ENCODE measurements at places on chromosomes 16 and 17. TPM values are rescaled to one million over a fixed set of nuclear protein-coding genes. Genes with fewer than 3 reads are reported as not detected.

- H3K4me3 ChIP-seq = no peak overlapping the region
- H3K4me1 ChIP-seq = no peaks in the 10 kb centered on the region
- H3K36me3 ChIP-seq = no peaks in the 10 kb centered on the region
- H3K27ac ChIP-seq = no peak overlapping the region
- DNase-seq = no peak
These were observed 23.5 kb downstream of the GPRC5B start for GRCh38 chr16:19861133-19861532.

GRCh38 chr16:50533317-50533716 lies 14.9 kb upstream of the NKD1 start:
- no peaks in the 10 kb centered on the region for H3K27me3 ChIP-seq
- DNase-seq = no peak
- no peaks in the 10 kb centered on the region for H3K4me1 ChIP-seq
- H3K27ac ChIP-seq = no peak overlapping the region

DNA sequence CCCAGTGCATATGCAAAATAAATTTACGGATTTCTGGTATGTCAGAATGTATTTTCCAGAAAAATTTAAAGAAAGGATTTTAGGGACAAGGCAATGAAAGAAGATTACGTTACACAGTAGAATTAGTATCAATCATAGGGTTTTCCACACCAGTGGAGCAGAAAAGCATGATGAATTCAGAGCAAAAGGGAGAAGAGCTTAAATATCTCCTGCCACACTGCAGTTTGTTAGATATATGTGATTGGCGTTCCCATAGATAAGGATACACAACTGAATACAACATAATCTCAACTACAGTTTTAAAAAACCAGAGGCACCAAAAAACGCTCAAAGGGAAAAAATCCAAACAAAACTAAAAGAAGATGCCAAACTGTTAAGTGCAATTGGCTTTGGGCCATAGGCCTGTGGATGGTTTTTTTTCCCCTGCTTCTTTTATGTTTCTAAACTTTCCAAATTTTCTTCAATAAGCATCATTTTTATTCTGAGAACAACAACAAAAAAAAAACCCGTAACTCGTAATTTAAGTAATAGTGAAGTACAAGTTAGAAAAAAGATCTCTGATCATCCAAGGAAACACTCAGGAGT lies 22.3 kb downstream of the MARF1 start:
- no peaks in the 10 kb centered on the region for H3K4me1 ChIP-seq
- no peak for DNase-seq
- H3K36me3 ChIP-seq = peaks cover 84% of the 10 kb centered on the region
- no peak overlapping the region for H3K27ac ChIP-seq
- H3K4me3 ChIP-seq = no peak overlapping the region
- H3K27me3 ChIP-seq = no peaks in the 10 kb centered on the region

GRCh38 chr17:34306466-34306865 lies 12.8 kb upstream of the CCL8 start:
- no peaks in the 10 kb centered on the region for H3K36me3 ChIP-seq
- no peaks in the 10 kb centered on the region for H3K4me1 ChIP-seq
- H3K27ac ChIP-seq = no peak overlapping the region

GRCh38 chr17:81482673-81483072 lies 29.9 kb downstream of the ACTG1 start:
- no peaks in the 10 kb centered on the region for H3K36me3 ChIP-seq
- H3K27me3 ChIP-seq = peaks cover 20% of the 10 kb centered on the region
- no peak overlapping the region for H3K4me3 ChIP-seq
- H3K4me1 ChIP-seq = peaks cover 20% of the 10 kb centered on the region
- H3K27ac ChIP-seq = no peak overlapping the region

DNA sequence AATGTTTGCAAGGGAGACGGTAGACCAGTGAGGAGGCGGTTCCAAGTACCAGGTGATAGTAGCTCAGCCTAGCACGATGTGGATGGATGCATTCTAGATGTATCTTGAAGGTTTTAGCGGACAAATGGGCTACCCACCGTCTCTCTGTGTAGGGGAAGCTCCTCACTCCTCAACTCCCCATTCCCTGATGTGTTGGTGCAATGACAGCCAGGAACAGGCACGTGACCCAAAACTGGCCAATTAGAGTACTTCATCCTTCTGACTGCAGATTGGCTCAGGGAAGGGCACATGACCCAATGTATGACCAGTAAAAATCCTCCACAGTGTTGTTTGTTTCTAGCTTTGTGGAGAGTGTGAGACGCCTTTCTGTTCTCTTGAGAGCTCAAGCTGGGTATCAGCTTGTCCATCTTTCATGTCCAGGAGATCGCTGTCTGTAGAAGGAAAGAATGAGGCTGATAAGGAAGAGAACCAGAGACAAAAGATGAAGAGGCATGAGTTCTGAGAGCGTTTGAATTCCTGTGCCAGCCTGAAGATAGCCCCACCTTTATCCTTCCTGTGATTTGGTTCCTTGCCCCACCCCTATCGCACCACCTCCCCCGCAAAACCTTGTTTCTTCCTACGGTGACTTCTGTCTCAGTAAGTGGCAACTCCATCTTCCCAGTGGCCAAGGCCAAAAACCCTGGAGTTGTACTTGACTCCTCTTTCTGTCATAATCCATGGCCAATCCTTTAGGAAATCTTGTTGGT lies 2.3 kb upstream of the BORCS6 start:
- no peaks in the 10 kb centered on the region for H3K27me3 ChIP-seq
- no peak for DNase-seq
- peak overlapping the region; percentile 54 for H3K4me3 ChIP-seq
- peak overlapping the region; percentile 59 for H3K27ac ChIP-seq
- H3K36me3 ChIP-seq = no peaks in the 10 kb centered on the region

DNA sequence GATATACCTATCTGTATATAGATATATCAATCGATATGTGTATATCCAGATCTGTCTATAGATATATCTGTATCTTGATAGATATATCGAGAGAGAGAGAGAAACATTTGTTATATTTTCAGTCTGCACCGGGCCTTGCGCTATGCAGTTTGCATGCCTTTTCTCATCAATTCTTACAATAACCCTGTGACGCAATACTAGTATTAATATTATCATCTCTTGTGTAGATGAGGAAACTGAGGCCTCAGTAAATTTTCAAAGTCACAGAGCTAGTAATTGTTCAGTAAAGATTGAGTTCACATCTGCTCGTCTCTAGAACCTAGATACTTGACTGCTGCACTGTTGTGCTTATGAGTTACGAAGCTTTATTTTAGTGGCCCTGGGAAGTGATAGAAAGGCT lies 77.6 kb downstream of the NF1 start:
- H3K27me3 ChIP-seq = no peaks in the 10 kb centered on the region
- H3K27ac ChIP-seq = no peak overlapping the region
- H3K36me3 ChIP-seq = no peaks in the 10 kb centered on the region
- H3K4me1 ChIP-seq = no peaks in the 10 kb centered on the region
- DNase-seq = no peak
- no peak overlapping the region for H3K4me3 ChIP-seq

DNA sequence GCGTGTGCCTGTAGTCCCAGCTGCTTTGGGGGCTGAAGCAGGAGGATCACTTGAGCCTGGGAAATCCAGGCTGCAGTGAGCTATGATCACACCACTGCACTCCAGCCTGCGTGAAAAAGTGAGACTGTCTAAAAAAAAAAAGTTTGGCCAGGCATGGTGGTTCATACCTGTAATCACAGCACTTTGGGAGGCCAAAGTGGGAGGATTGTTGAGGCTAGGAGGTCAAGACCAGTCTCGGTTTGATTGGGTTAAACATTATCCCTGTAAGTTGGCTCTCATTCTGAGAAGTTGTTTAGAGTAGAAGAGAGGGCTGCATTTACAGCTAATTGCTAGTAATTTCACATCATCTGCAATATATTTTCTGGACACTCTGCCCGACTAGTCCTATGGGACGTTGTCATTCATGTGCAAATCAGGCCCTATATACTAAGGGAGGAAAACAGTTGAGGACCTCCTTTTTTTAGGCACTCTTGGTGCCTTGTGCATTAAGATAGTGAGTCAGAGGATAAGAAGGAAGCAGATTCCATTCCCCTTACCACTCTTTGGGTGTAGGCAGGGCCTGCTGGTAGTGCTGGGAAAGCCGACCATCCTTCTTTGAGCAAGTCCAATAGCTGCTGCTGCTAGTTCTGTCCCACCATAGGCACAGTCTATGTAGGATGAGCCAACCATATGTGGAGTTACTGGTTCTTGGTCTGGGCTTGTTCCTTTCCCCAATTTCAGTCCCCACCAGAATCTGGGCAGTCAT lies 18.7 kb downstream of the HMOX2 start:
- no peaks in the 10 kb centered on the region for H3K27me3 ChIP-seq
- peaks cover 13% of the 10 kb centered on the region for H3K36me3 ChIP-seq
- H3K4me1 ChIP-seq = peaks cover 81% of the 10 kb centered on the region
- H3K27ac ChIP-seq = no peak overlapping the region
- H3K4me3 ChIP-seq = no peak overlapping the region

GRCh38 chr17:34820922-34821321 lies 140.3 kb downstream of the CCT6B start:
- H3K27me3 ChIP-seq = no peaks in the 10 kb centered on the region
- DNase-seq = no peak
- no peak overlapping the region for H3K27ac ChIP-seq
- H3K36me3 ChIP-seq = no peaks in the 10 kb centered on the region

Gene TNS4
- total RNA-seq = 3.1 TPM

Gene SYCE1L
- 4.6 TPM for total RNA-seq

Gene ZNF207
- 198 TPM for total RNA-seq

Gene GCGR
- total RNA-seq = not detected

Gene COASY
- total RNA-seq = 107 TPM

Gene NAGS
- 0.74 TPM for total RNA-seq

Gene KRTAP4-1
- total RNA-seq = not detected

Gene FA2H
- total RNA-seq = not detected

Gene SLC9A5
- 5.2 TPM for total RNA-seq

Data from CD8-positive, alpha-beta memory T cell (primary cell).